ENCODE measurements at places on chromosomes 6 and 20. TPM values are rescaled to one million over a fixed set of nuclear protein-coding genes. Genes with fewer than 3 reads are reported as not detected.

SOX18 gene
- 70.0 TPM for total RNA-seq

- peaks cover 8% of the 10 kb centered on the region for H3K4me1 ChIP-seq
- no peak overlapping the region for H3K27ac ChIP-seq
- no peaks in the 10 kb centered on the region for H3K27me3 ChIP-seq
- DNase-seq = no peak
Measured at GRCh38 chr20:63873477-63873971, 8.5 kb downstream of the TPD52L2 start.

DNA sequence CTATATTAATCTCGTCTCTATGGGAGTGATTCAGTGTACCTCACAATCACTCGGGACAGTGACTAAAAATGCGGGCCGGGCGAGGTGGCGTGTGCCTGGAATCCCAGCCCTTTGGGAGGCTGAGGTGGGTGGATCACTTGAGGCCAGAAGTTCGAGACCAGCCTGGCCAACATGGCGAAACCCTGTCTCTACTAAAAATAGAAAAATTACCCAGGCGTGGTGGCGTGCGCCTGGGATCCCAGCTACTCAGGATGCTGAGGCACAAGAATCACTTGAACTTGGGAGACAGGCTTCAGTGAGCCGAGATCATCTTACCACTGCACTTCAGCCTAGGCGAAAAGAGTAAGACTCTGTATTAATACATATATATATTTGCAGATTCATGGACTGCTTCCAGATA, 17.4 kb downstream of the POPDC3 start:
- H3K4me1 ChIP-seq = peaks cover 16% of the 10 kb centered on the region
- H3K27ac ChIP-seq = no peak overlapping the region
- peaks cover 27% of the 10 kb centered on the region for H3K36me3 ChIP-seq
- DNase-seq = no peak

MYLK4 gene
- 0.26 TPM for total RNA-seq

DNA sequence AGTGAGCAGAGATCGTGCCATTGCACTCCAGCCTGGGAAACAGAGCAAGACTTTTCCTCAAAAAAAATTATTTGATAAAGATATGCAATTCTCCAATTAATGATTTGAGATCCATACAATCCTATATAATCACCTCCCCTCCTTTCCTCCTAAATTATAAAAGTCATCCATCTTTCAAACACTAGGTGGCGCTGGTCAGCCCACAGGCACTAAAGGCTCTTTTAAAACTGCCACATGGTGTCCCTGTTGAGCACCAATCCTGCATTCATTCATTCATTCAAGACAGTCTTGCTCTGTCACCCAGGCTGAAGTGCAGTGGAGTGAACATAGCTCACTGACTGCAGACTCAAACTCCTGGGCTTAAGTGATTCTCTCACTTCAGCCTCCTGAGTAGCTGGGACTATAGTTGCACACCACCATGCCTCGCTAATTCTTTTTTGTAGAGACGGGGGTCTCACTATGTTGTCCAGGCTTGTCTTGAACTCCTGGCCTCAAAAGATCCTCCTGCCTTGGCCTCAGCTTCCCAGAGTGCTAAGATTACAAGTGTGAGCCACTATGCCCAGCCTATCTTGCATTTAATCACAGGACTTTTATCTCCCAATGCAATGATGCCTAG, 58.7 kb upstream of the SLC2A12 start:
- H3K27me3 ChIP-seq = no peaks in the 10 kb centered on the region
- no peaks in the 10 kb centered on the region for H3K36me3 ChIP-seq
- H3K27ac ChIP-seq = no peak overlapping the region
- H3K4me1 ChIP-seq = no peaks in the 10 kb centered on the region

TPD52L1 gene
- total RNA-seq = 47.9 TPM
